ENCODE measurements at places on chromosomes 7 and 10.
A peak's percentile ranks its signal among the peaks of the same experiment; 100 is the strongest.

DNA sequence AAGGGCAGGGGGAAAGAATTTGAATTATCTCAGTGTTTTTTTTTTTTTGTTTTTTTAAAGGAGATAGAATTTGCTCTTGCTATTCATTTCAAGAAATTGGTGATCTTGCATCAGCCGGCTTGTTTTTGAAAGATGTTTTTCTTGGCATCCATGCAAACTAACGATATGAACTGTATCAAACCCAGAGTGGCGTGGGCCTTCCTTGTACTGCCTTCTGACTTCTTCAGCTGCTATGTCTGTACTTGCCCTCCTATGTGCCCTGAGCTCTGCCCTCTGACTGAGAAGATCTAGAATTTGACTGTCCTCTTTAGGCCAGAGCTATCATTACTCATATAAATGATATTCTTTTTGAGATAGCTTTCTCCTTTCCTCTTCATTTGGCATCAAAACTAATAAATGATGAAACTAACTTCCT, 183.1 kb downstream of the EXOC4 start:
- no peaks in the 10 kb centered on the region for H3K27me3 ChIP-seq
- no peak overlapping the region for H3K4me3 ChIP-seq
- no peak for DNase-seq
- H3K27ac ChIP-seq: no peak overlapping the region
- H3K4me1 ChIP-seq: peaks cover 18% of the 10 kb centered on the region

DNA sequence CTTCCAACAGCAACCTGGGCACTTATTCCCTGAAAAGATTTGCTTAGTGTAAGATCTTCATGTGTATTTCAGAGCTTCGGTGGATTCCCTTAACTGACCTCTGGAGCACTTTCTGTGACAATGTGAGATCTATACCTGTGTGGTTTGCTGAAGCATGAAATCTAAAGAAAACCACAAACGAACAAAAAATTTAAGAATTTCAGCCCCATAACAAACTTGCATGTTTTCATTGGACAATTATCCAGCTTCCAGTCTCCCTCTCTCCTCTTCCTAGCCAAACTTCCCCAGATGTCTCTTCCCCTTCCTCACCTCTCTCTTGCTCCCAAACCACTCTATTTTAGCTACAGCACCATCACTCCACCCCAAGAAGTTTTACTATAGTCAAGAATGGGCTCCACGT, 279.9 kb upstream of the SORCS1 start:
- no peaks in the 10 kb centered on the region for H3K27me3 ChIP-seq
- no peaks in the 10 kb centered on the region for H3K36me3 ChIP-seq
- H3K27ac ChIP-seq: no peak overlapping the region
- H3K4me1 ChIP-seq: no peaks in the 10 kb centered on the region

- no peak for DNase-seq
- H3K4me3 ChIP-seq: no peak overlapping the region
- no peaks in the 10 kb centered on the region for H3K36me3 ChIP-seq
- no peaks in the 10 kb centered on the region for H3K27me3 ChIP-seq
- H3K4me1 ChIP-seq: peaks cover 37% of the 10 kb centered on the region
These were observed 158.9 kb downstream of the ELMO1 start for GRCh38 chr7:37289781-37290180.

GRCh38 chr10:20593649-20594048, 303.5 kb downstream of the NEBL start:
- H3K36me3 ChIP-seq: no peaks in the 10 kb centered on the region
- DNase-seq: no peak
- no peak overlapping the region for H3K4me3 ChIP-seq
- H3K27me3 ChIP-seq: no peaks in the 10 kb centered on the region
- H3K4me1 ChIP-seq: peaks cover 5% of the 10 kb centered on the region

- H3K4me1 ChIP-seq: no peaks in the 10 kb centered on the region
- H3K27ac ChIP-seq: no peak overlapping the region
- no peak overlapping the region for H3K4me3 ChIP-seq
- no peaks in the 10 kb centered on the region for H3K36me3 ChIP-seq
- no peak for DNase-seq
These were observed 1068.9 kb downstream of the TYW1 start for GRCh38 chr7:68065581-68065980.

GRCh38 chr10:50554995-50555568, 68.7 kb downstream of the SGMS1 start:
- H3K27me3 ChIP-seq: no peaks in the 10 kb centered on the region
- no peak overlapping the region for H3K4me3 ChIP-seq
- H3K4me1 ChIP-seq: peaks cover 58% of the 10 kb centered on the region
- no peak overlapping the region for H3K27ac ChIP-seq

GRCh38 chr10:67678335-67678974, 17.5 kb downstream of the CTNNA3 start:
- H3K36me3 ChIP-seq: no peaks in the 10 kb centered on the region
- no peaks in the 10 kb centered on the region for H3K4me1 ChIP-seq
- no peak for DNase-seq
- no peaks in the 10 kb centered on the region for H3K27me3 ChIP-seq

DNA sequence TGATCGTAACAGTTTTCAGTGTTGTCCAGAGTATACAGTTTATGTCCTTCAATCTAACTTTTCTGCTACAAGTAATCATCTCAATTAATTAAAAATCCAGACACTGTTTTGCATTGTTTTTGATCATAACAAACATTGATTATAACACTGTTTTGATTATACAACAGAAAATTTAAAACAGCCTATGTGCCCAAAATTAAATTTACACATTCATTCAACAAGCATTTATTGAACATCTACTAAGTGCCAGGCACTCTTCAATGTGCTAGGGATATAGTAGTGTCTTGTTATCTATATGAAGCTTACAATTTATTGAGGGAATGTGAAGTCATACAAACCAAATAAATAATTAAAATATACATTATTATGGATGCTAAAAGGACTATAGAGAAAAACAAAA, 10.6 kb downstream of the ELAPOR2 start:
- DNase-seq: no peak
- no peaks in the 10 kb centered on the region for H3K36me3 ChIP-seq
- H3K27ac ChIP-seq: no peak overlapping the region
- no peaks in the 10 kb centered on the region for H3K27me3 ChIP-seq
- no peaks in the 10 kb centered on the region for H3K4me1 ChIP-seq

GRCh38 chr10:22505911-22506685, 160.8 kb downstream of the SPAG6 start:
- peaks cover 6% of the 10 kb centered on the region for H3K4me1 ChIP-seq
- no peaks in the 10 kb centered on the region for H3K36me3 ChIP-seq
- no peak for DNase-seq
- no peaks in the 10 kb centered on the region for H3K27me3 ChIP-seq
- no peak overlapping the region for H3K27ac ChIP-seq

- H3K4me1 ChIP-seq: peaks cover 43% of the 10 kb centered on the region
- H3K27me3 ChIP-seq: no peaks in the 10 kb centered on the region
- H3K27ac ChIP-seq: peak overlapping the region; percentile 60
- no peak for DNase-seq
- no peaks in the 10 kb centered on the region for H3K36me3 ChIP-seq
These were observed 86.9 kb downstream of the JAZF1 start for GRCh38 chr7:28093623-28094232.

DNA sequence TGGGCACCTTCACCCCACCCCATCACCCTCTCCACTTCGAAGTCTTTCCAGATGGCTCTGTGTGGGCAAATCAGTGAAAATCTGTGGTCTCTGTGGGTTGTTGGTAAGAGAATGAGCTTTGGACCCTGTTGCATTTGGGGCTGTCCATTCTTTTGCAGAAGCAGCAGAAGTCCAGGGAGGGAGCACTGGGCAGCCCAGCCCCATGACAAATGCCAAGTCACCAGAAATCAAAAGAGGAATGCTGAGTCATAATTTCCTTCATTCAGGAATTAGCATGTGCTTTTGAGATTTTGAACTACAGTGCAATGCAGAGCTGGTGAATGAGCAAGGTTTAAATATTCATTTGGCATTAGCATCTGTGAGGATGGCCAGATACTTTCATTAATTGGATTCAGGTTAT, 556.2 kb downstream of the LRMDA start:
- no peaks in the 10 kb centered on the region for H3K36me3 ChIP-seq
- H3K27ac ChIP-seq: no peak overlapping the region
- no peak overlapping the region for H3K4me3 ChIP-seq
- no peak for DNase-seq

DNA sequence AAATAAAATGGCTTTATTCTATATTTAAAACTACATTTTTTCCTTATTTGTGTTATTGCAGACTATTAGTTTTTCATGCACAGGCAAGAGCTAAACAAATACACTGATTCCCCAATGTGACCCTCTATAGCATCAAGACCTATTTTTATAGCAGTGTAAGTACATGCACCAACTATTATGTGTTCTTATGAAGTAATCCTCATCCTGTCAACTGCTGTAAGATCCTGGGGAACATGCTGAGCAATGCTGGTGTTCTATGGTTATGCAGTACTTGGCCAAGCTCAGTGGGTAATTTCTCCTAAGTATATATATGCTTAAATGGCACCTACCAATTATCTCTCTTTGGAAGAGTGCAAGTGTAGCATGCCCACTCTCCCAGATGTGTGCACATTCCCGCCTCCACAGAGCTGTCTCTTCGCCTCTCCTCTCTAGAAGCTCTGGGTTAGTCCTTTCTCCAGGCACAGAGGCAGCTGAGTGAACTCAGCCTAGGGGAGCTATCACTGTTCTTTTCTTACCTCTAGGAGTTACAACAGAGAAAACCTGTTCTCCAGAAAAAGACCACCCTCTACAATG, 428.8 kb downstream of the KCNMA1 start:
- no peaks in the 10 kb centered on the region for H3K36me3 ChIP-seq
- H3K27ac ChIP-seq: no peak overlapping the region
- H3K4me3 ChIP-seq: no peak overlapping the region

- no peak for DNase-seq
- no peaks in the 10 kb centered on the region for H3K36me3 ChIP-seq
- no peak overlapping the region for H3K27ac ChIP-seq
These were observed 21.2 kb upstream of the BLOC1S2 start for GRCh38 chr10:100307684-100308083.

DNA sequence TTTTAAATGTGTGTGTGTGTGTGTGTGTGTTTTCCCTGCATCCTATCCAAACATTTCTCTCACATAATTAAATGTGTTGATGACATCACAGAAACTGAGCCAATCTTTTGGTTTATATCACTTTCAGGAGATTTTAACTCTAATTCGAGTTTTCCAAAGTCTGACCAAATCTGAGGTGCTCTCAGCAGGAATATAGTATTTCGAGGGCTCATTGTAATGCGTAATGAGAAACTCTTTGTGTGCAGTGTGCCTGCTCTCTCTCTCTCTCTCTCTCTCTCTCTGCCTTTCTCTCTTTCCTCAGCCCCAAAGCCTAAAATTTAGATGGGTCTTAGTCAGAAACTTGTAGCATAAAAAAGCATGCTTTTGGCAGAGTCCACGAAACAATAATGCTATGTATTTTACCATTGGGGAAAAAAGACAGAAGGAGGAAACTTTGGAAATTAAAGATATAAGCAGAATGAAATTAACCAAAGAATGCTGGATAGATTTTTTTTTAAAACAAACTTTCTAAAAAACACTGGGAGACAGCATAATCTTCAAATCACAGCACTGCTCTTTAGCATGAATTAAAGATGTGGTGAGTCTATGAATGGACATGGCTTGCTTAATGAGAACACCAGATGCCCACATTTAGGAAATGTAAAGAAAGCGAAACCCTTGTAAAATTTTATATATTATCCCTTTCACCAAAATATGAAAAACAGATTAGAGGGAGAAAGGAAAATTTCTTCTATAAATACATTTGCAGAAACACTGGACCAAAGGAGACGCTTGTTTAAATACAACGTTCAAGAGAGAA, 206.8 kb upstream of the HABP2 start:
- H3K27ac ChIP-seq: no peak overlapping the region
- no peaks in the 10 kb centered on the region for H3K36me3 ChIP-seq
- no peak for DNase-seq
- no peaks in the 10 kb centered on the region for H3K4me1 ChIP-seq

DNA sequence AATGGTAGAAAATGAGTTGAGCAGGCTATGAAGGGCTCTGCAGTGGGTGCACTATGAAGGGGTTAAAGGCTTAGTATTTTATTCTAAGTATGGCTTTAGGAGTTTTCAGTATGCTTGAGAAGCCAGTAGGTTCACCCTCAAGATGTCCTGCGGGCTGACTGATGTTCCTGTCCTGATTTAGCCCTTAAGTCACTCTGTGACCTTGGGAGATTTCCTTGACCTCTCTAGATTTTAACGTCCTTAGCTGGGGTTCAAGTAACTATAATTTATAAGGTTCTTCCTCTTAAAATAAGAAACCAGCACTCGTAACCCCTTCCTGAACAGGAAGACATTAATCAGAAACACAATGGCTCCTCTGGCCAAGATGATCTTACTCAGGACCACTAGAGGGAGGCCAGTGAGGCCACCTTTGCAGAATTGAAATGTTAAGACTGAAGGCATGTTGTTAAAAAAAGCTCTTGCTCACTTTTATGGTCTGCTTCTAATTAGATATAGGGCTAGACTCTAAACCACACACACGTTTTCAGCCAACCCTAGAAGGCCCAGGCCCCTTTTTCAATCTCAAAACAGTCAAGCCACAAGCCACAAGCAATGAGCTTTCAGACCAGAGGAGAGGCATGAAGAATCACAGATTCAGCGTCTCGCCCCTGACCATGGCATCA, 41.9 kb downstream of the CDK1 start:
- H3K27ac ChIP-seq: peak overlapping the region; percentile 73
- H3K27me3 ChIP-seq: no peaks in the 10 kb centered on the region
- no peak overlapping the region for H3K4me3 ChIP-seq
- DNase-seq: no peak
- H3K4me1 ChIP-seq: peaks cover 37% of the 10 kb centered on the region

- no peaks in the 10 kb centered on the region for H3K36me3 ChIP-seq
- H3K4me1 ChIP-seq: peaks cover 24% of the 10 kb centered on the region
- H3K4me3 ChIP-seq: no peak overlapping the region
- H3K27me3 ChIP-seq: no peaks in the 10 kb centered on the region
These were observed 129.8 kb downstream of the CUBN start for GRCh38 chr10:16999665-17000451.

DNA sequence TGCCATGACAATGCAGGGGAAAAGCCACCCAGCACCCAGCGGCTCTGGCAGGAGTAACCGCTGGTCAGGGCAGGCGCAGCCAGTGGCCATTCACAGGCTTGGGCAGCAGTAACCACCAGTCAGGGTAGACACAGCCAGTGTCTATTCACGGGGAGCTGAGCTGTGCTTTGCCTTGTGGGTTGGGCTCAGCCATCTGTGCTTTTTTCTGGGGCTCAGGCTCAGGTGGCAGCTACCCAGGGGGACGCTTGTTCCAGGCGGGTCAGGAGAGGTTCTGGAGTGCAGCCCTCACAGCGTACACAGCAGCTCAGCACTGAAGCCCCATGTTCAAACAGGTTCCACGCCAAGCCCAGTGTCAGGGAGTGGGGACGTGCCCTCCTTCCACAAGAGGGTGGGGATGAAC, 28.5 kb downstream of the FOXL3 start:
- DNase-seq: no peak
- H3K4me1 ChIP-seq: no peaks in the 10 kb centered on the region
- no peaks in the 10 kb centered on the region for H3K27me3 ChIP-seq
- H3K4me3 ChIP-seq: no peak overlapping the region

- no peaks in the 10 kb centered on the region for H3K27me3 ChIP-seq
- DNase-seq: no peak
- no peaks in the 10 kb centered on the region for H3K4me1 ChIP-seq
- H3K4me3 ChIP-seq: no peak overlapping the region
These were observed 16.0 kb downstream of the PAPSS2 start for GRCh38 chr10:87675396-87676376.
